Peyer's patch (tissue), 4 donors: ENCODE measurements at places on chromosomes 4 and X. TPM values are rescaled to one million over a fixed set of nuclear protein-coding genes. Genes with fewer than 3 reads are reported as not detected.

The ATP1B4 gene
- total RNA-seq, result not detected

- DNase-seq, result no peak
- no peak overlapping the region for H3K27ac ChIP-seq
- no peaks in the 10 kb centered on the region for H3K4me1 ChIP-seq
- no peak overlapping the region for H3K4me3 ChIP-seq
Observed at GRCh38 chr4:751676-752075, 46.0 kb downstream of the PCGF3 start.

The TCP11X2 gene
- total RNA-seq, result not detected

DNA sequence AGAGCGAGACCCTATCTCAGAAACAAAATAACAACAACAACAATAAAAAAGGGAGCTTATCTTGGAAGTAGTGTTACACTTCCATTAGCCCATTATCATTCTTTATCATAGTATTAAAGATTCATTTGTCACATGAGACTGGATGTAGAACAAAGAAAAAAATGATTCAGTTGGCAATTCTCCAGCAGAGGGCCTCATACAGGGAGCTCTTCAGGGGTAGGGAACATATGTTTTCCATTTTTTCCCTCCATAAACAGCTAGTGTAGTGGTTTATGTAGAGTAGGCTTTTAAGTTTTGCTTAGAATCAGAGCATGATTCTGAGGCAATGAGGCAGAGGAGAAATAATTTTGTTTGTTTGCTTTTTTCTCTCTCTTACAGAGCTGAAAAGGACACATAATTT is 5.8 kb downstream of the CPE start:
- no peak overlapping the region for H3K4me3 ChIP-seq
- DNase-seq, result no peak
- no peaks in the 10 kb centered on the region for H3K36me3 ChIP-seq
- no peaks in the 10 kb centered on the region for H3K4me1 ChIP-seq
- H3K27me3 ChIP-seq, result no peaks in the 10 kb centered on the region

GRCh38 chr4:36242629-36243354 is 1.5 kb downstream of the ARAP2 start:
- H3K27me3 ChIP-seq, result no peaks in the 10 kb centered on the region
- H3K4me1 ChIP-seq, result no peaks in the 10 kb centered on the region
- DNase-seq, result no peak
- peak overlapping the region; percentile 96 for H3K27ac ChIP-seq
- peak overlapping the region; percentile 95 for H3K4me3 ChIP-seq

DNA sequence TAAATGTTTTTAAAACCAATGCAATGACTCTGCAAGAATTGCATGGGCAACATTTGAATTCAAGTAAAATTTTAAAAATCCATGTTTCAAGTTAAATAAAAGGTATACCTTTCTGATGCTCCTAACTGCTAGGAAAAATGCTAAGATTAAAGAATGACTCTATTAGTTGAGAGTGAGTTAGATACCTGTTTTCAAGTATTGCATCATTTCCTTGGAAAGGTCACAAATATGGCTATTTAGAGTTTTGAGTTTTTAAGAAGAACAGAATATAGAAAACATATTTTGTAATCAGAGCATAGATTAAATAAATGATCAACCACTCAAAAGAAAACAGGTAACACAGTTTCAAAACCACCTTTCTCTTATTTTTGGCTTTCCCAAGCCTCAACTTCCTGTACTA is 18.3 kb upstream of the NPY2R start:
- DNase-seq, result no peak
- no peak overlapping the region for H3K27ac ChIP-seq
- no peaks in the 10 kb centered on the region for H3K27me3 ChIP-seq
- no peak overlapping the region for H3K4me3 ChIP-seq
- H3K36me3 ChIP-seq, result no peaks in the 10 kb centered on the region
